ENCODE measurements at places on chromosomes 6 and 20.

DNA sequence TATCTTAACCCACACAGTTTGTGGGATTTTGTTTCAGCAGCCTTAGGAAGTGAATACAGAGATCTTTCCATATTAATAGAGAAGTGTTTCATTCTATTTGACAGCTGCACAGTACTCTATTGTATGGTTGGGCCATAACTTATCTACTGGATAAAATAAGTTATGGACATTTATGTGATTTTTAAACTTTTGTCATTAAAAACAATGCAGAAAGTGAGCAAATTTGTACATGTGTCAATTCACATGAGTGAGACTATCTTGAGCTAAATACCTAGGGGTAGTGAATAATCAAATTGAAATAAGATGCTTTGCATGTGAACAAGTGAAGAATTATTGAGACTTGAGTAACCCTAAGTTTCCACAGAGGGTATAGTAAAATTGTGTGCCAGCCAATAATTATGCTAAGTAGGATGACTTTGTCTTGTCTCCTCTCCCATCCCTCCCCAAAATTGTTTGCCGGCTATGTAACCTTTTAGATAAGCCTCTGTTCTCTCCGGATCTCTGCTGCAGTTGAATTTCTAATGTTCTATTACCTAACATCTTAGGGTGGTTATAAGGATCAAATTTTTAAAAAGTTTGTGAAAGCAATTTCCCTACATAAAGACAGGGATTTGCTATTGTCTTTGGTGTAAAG lies 33.3 kb upstream of the TPBG start:
- no peak for DNase-seq

- no peak for DNase-seq
Measured at GRCh38 chr6:39193201-39193791, 36.0 kb downstream of the KCNK5 start.

DNA sequence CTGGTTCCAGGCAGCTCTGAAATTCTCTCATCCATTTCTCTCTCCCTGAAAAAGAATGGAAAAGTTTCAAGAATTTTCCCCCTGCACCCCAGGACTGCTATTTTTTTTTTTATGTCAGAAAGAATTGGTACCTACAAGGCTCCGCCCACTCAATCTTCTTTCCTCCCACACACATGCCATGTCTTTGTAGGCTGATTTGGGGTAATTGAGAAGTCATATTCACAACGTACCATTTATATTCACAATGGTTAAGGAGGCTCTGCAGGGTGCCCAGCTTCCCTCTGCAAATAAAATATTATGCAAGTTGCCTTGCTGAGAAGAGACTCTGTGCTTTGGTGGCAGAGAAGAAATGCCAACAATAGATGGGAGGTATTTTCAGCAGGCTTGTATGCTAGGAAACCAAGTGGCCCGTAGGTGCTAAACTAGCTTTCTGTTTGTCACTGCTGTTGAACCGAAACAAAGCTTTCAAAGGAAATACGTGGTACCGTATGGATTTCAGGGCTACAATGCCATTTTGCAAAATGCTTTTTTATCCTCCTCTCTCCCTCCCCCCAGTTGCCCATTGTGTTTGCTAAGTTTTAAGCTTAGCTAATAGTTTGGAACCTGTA lies 150.0 kb downstream of the PHACTR1 start:
- no peak for DNase-seq

- no peak for DNase-seq
Measured at GRCh38 chr6:131762984-131763383, 44.8 kb upstream of the ENPP1 start.

- no peak for DNase-seq
Measured at GRCh38 chr20:58137236-58137635, 91.2 kb downstream of the ANKRD60 start.

Data from non-pigmented ciliary epithelial cell (primary cell).